ENCODE measurements at places on chromosomes 13 and 19. TPM values are rescaled to one million over a fixed set of nuclear protein-coding genes. Genes with fewer than 3 reads are reported as not detected.

DNA sequence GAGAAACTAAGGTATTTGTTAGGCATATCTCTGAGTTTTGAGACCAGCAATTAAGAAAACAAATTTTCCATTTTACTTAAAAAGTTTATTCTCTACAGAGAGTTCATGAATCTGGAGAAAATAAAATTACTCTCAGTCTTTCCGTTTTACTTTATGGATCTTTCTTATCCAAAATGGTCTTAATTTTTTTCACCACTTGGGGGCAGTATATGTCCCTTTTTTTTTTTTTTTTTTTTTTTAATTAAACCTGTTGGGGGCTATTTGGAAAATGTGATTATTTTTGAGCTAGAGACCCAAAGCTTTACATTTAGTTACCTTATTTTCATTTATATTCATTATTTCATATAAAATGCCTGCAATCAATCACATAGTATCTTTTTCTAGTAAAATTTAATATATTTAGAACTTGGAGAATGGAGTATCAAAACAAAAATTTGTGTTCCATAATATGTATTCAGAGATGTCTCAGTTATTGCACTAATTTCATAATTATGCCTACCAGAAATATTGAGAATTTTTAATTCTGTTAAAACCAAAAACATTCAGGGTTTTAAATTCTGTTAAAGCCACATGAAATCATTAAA lies 27.1 kb downstream of the PIBF1 start:
- peak; percentile 11 for DNase-seq

DNA sequence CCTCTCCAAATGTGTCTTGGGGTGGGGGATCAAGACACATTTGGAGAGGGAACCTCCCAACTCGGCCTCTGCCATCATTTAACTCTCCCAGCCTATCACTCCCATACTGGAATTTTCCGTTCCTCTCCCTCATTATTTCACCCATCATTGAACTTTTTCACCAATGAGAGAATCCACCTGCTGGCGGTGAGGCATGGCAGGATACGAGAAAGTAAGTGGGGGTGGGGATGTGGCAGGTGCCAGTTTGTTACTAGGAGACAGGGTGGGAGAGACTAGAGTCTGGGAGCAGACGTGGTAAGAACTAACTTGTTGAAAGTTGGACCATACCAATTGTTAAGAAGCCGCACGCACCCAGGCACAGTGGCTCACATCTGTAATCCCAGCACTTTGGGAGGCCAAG lies 6.9 kb downstream of the GIPR start:
- no peak for DNase-seq

GRCh38 chr13:23348262-23349127 lies 85.0 kb downstream of the SACS start:
- no peak for DNase-seq

DNA sequence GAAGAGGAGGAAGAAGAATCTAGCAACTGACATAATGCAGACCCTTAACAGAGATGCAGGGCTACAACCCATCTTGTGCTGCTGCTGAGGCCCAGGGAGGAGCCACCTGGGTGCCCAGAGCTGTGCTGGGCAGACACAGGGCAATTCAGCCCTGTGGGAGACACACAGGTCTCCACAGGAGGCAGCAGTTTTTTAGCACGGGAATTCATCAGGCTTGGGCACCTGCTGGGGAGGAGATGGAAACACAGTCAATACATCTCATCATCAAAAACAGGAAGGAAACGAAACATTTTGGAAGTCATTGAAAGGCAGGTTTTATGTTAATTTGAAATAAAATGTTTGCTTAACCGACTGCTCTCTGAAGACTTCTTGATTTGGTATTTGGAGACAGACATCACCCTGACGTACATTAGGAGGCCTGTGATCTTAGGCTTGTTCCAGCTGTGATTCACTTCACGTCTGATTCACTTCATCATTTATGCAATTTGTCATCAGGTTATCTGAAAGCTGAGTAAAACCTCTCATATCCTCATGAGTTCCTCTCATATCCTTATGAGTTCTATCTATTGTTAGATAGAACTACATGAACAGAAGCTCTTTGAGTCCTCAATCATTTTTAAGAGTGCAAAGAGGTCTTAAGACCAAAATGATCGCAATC lies 77.4 kb downstream of the CYSLTR2 start:
- no peak for DNase-seq

GRCh38 chr19:16349551-16350152 lies 25.0 kb downstream of the KLF2 start:
- no peak for DNase-seq

DNA sequence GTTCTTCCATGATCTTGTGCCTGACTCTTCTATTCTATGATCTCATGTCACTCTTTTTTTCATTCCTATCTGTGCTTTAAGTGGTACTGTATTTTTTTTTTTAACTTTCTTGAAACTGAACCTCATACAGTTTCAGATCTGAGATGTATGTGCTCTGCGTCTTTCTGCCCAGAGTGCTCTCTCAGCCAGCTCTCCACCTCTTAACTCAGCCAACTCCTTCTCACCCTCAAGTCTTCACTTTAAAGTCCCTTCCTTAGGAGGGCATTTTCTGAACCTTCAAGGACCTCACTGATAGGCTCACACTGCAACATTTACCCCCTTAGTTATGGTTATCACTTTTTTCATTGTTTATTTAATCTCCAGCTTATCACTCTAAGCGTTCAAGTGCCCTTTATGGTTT lies 158.7 kb downstream of the IRS2 start:
- DNase-seq: no peak

DNA sequence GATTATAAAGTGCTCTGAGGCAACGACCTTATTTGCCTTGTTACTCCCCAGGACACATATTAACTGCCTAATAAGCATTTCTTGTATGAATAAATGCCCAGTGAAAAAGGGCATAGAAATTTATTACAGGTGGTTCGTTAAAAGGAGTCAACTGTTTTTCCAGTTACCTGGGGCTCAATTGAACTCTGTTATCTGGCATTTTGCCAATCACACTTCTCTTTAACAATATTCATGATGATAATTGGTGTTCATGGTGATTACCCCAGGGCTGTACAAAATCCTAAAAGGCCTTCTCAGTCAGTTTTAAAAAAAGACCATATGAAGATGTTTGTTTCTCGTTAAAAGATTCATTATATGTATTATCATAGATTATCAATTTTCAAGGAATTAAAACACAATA lies 57.1 kb downstream of the KL start:
- no peak for DNase-seq

DNA sequence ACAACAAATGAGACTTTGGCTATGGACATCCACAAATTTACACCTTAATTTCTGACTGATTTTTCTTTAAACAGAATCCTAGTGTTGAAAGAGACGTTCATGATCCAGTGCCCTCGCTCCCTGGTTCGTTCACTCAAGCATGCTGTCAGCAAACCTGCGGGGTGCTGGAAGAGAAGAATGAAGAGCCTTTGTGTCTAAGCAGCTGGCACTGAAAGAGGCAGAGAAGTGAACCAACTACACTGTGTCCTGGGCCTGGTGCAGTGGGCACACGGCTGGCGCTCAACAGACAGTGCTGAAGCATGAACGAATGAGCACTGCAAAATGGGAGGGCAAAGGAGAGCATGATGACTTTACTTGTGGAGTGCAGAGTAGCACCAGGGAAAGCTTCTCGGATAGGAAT lies 46.8 kb downstream of the MIPEP start:
- no peak for DNase-seq

The CD79A gene
- total RNA-seq: 2.2 TPM

The GRK1 gene
- not detected for total RNA-seq

The PLEKHG2 gene
- total RNA-seq: 35.2 TPM

The ZNF17 gene
- total RNA-seq: 17.0 TPM

The LMTK3 gene
- total RNA-seq: 4.6 TPM

The LRRC25 gene
- 0.31 TPM for total RNA-seq

The ELSPBP1 gene
- total RNA-seq: not detected

The KLK15 gene
- not detected for total RNA-seq

The CD209 gene
- 0.16 TPM for total RNA-seq

All from CD8-positive, alpha-beta memory T cell (primary cell).